ENCODE measurements at places on chromosomes 12 and 14.

DNA sequence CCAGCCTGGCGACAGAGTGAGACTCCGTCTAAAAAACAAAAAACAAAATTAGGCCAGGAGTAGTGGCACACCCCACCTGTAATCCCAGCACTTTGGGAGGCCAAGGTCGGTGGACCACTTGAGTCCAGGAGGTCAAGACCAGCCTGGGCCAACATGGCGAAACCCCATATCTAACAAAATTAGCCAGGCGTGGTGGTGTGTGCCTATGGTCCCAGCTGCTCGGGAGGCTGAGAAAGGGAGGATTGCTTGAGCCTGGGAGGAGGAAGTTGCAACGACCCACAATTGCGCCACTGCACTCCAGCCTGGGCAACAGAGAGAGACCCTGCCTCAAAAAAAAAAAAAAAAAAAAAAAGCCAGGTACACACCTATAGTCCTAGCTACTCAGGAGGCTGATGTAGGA, 37.0 kb downstream of the KDM2B start:
- DNase-seq: no peak

DNA sequence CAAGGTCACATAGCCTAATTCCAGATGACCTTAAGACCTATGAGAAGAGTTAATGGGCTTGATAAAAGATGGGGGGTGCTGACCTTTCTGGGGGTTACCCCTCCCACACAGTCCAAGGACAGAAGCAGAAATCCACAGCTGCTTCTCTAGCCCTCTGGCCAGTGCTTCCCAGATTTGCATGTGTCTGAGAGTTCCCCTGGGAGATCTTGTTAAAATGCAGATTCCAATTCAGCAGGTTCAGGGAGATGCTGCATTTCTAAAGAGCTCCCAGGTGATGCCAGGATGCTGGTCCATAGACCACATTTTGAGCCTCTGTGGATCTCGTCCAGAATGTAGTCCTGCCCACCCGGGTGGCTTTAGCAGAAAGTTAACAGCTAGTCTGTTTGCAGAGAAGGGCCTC, 82.1 kb downstream of the WSCD2 start:
- DNase-seq: no peak

DNA sequence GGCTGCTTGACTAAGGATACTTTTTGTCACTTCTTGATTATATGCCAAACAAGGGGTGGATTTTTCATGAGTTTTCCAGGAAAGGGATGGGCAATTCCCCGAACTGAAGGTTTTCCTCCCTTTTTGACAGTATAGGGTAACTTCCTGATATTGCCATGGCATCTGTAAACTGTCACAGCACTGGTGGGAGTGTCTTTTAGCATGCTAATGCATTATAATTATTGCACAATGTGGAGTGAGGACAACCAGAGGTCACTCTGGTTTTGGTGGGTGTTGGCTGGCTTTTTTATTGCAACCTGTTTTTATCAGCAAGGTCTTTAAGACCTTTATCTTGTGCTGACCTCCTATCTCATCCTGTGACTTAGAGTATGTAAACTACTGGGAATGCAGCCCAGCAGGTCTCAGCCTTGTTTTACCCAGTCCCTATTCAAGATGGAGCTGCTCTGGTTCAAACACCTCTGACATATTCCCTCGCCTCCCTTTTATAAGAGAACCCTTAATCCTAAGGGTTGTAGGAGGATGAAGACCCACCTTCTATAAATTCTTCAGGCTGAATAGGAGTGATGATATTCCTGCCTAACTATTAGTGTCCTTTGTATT, 471.2 kb downstream of the ATP23 start:
- no peak for DNase-seq

- DNase-seq: no peak
Measured at GRCh38 chr12:55610598-55610997, 26.1 kb upstream of the OR10P1 start.

- DNase-seq: no peak
Measured at GRCh38 chr12:52022841-52023181, 16.1 kb downstream of the TAMALIN start.
